Dorsolateral prefrontal cortex (tissue), 122 donors: ENCODE measurements at places on chromosomes 1 and 21.

- DNase-seq, result no peak
Observed at GRCh38 chr1:93925206-93925605, 16.0 kb upstream of the GCLM start.

DNA sequence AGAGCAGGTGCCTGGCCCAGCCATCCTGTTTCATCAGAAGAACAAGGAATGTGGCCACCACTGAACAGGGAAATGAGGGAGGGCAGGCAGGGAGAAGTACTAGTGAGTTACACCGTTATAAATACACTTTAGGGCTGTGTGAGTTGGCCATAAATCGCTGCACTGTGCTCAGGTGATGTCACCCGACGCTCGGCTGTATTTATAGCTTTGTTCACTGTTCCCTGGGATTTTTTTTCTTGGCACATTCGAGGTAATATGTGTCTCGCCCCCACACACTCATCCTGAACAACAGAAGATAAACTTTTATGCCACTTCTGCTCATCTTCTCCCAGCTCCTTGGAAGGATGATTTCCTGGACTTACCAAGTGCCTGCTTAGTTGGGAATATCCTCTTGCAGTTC, 9.0 kb upstream of the KIRREL1 start:
- no peak for DNase-seq

DNA sequence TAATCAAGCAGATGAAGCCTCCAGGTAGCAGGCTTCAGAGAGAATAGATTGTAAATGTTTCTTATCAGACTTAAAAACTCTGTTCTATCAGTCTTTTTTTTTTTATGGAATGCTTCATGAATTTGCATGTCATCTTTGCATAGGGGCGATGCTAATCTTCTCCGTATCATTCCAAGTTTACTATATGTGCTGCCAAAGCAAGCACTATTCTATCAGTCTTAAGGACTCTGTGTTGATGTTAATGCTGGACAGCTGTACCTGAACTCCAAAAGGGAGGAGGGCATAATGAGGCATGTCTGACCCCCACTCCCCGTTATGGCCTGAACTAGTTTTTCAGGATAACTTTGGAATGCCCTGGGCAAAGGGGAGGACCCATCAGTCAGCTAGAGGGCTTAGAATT, 66.8 kb upstream of the PRRC2C start:
- DNase-seq, result no peak

- DNase-seq, result no peak
Observed at GRCh38 chr1:21355956-21356355, 65.7 kb upstream of the ECE1 start.

DNA sequence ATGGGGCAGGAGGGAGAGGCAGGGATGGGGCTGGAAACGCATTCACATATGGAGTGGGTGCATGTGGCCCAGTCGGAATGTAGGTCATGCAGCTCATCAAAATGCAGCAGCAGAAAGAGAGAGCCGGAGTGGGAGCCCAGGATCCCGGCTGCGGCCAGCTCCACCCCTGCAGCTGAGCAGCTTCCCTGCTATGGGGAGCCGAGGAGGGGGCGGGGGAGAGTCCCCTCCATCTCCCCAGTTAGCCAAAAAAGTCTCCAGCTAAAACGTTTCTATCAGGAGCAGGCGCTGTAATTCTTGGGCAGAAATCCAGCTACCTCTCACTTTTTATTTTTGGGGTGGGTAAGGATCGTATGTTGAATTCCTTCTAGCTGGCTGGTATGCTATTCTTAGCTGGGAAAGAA, 39.7 kb downstream of the MRPL37 start:
- DNase-seq, result peak; percentile 76

DNA sequence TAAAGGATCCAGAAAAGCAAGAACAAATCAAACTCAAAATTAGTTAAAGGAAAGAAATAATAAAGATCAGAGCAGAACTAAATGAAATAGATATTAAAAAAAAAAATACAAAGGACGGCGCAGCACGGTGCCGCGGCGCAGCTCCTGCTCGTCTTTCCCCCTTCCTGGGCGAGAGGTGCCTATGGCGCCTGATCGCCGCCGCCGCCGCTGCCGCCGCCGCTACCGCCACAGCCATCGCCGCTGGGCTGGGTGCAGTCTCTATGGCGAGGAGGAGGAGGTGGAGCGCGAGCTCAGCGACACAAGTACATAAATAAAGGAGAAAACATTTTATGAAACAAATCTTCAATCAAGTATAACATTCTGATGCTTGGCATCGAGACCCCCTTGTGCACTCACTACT, 77.6 kb upstream of the VANGL1 start:
- no peak for DNase-seq

- DNase-seq, result peak; percentile 22
Observed at GRCh38 chr1:43526002-43526401, 4.7 kb upstream of the PTPRF start.

DNA sequence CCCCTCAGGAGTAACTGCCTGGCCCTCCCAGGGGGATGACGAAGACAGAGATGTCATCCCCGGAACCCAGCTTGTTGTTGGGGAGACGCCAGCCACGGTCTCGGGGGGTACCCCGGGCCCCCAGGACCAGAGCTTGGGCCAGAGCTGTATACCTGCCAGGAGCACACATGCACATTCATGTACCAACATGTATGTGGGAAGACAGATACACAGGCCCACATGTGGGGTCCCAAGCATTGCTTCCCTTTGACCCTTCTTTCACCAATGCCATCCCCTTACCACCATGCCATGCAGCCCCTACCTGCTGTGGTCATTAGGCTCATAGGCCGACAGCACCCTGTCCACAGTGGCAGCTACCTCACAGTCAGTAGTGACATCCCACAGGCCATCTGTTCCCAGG, 3.2 kb upstream of the RHOC start:
- DNase-seq, result no peak

DNA sequence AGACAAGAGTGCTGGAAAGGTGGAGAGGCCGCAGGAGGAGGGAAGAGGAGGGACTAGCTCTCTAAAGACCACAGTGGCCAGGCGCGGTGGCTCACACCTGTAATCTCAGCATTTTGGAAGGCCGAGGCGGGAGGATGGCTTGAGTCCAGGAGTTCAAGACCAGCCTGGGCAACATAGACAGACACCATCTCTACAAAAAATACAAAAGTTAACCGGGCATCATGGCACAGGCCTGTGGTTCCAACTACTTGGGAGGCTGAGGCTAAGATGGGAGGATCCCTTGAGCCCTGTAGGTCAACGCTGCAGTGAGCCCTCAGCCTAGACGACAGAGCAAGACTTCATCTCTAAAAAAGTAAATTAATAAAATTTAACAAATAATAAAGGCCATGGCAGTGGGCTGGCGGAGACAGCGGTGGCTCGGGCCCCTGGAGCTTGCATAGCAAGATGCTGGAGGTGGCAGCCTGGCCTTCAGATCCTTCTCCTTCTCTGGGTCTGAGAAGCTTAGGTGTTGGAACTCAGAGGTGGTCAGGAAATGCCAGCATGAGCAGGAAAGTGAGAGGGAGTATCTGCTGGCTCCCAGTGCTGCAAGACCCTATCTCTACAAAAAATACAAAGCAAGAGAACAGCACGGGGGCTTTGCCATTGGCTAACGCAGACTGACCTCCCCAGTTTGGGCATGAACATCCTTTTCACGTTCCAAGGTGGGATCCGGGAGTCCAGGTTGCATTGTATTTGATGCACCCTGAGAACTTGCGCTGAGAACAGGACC, 10.7 kb downstream of the WNT3A start:
- DNase-seq, result no peak
